ENCODE measurements at places on chromosomes 4 and X.

DNA sequence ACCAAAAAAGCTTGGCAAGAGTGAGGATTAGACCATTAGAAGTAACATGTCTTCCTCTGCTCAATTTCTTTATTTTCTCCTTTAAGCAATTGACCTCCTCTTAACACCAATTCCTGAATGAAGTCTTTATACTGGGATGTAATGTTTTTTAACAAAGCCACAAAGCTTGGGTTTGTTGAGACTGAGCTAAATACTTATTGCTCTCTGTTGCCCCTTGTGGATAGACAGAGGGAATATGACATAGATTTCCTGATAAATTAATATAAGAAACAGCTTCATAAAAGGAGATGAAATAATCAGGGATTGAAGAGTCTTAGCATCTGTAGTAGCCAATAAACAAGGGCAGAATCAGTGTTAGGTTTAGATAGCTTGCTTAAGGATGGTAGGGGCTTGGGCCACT is 57.6 kb downstream of the CCDC160 start:
- no peak for DNase-seq

- DNase-seq, result no peak
Measured at GRCh38 chr4:98383431-98384106, 122.4 kb downstream of the RAP1GDS1 start.

DNA sequence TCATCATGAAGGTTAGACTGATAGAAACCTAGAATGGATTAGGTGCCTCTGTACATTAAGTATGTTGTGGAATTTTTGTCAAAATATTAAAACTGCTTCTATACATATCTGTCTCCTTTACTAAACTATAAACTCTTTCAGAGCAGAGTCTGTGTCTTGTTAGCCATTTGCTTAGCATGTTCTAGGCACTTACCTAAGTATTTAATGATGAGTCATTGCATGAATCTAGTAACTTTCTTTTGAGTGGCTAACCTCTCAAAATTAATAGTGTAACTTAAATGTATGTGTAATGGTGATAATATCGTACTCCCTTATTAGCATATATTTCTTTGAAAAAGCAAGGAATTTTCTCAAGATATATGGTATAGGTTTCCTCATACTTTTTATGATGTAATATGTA is 57.8 kb downstream of the RAP1GDS1 start:
- DNase-seq, result no peak

- DNase-seq, result peak; percentile 37
Measured at GRCh38 chr4:113502476-113502875, 259.1 kb downstream of the CAMK2D start.

DNA sequence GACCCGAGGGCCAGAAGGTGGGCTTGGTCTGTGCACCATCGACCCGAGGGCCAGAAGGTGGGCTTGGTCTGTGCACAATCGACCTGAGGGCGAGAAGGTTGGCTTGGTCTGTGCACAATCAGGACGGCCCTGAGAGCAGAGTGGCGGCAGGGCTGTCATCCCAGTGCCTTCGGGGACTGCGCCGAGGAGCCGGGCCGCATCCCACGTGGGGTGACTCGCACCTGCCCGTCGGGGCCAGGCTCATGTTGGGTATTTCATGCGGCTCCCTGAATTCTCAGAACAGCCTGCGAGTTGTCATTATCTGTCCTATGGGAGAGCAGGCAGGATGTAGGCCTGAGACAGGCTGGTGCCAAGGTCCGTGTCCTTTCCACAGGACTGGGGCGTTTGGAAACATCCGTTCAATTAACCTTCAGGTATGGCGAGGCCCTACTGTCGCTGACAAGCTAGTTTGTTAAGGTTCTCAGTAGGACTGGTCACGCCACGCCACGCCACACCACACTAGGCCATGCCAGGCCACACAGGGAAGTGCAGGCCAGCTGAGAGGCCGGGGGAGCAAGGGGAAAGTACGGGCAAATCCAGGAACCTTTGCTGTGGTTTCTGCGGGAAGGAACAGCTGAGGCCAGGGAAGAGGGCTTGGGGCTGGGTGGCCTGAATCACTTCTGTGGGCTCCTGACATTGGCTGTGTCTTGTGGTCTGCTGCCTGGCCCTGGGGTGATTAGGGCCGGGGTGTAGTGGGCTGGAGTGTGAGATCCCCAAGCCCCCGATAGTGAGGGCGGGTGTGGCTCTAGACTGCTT is 182.9 kb downstream of the AFAP1 start:
- no peak for DNase-seq

- DNase-seq, result no peak
Measured at GRCh38 chrX:134406356-134407064, 53.5 kb upstream of the HPRT1 start.

DNA sequence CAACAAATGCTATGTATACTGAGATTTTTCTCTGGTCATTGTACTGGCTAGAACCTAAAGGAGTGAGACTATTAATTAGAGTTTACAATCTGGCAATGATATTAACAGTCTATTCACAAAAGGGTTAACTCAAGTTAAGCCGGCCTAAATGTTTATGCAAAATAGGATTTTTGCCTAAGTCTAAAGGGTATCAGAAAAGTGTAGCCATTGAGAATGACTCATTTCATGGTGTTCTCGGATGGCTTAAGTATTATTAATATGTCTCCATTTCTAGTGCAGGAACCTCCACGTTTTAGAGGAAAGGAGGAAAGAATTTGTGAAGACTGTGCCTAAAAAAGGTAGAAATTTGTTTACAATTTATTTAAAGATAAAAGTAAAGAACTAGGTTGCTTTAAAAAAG is 29.8 kb downstream of the DYNLT3 start:
- DNase-seq, result no peak

- DNase-seq, result no peak
Measured at GRCh38 chr4:55218041-55218440, 92.6 kb upstream of the KDR start.

All from fibroblast of skin of right biceps (primary cell).